ENCODE measurements at places on chromosomes 3 and 15. TPM values are rescaled to one million over a fixed set of nuclear protein-coding genes. Genes with fewer than 3 reads are reported as not detected.
A peak's percentile ranks its signal among the peaks of the same experiment; 100 is the strongest.

DNA sequence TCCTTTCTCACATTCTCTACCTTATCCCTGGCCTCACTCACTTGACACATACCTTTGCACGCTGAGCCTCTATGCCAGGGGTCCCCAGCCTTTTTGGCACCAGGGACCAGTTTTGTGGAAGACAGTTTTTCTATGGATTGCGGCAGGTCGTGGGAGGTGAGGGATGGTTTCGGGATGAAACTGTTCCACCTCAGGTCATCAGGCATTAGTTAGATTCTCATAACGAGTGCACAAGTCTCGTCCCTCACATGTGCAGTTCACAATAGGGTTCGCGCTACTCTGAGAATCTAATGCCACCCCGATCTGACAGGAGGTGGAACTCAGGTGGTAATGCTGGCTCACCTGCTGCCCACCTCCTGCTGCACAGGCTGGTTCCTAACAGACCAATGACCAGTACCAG is 112.5 kb upstream of the EIF1B start:
- DNase-seq, result no peak

DNA sequence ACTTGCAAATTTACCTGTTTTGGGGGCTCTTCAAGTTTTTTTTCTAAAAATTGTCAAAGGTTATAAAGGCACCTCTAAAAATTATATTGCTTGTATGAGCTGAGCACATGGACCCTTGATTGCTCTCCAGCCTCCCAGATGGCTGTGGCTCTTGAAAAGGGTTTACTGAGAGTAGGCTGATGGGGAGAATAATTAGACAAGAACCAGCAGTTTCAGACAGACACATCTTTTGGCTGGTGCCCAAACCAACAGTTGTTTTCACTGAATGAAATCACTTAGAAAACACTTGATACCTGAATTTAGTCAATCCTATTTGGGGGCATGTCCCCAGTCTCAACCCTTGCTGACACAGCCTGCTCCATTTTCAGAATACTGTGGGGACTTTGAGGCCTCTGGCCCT is 217.6 kb downstream of the KBTBD8 start:
- no peak for DNase-seq

GRCh38 chr3:125024817-125025216 is 31.0 kb downstream of the HEG1 start:
- no peak for DNase-seq

DNA sequence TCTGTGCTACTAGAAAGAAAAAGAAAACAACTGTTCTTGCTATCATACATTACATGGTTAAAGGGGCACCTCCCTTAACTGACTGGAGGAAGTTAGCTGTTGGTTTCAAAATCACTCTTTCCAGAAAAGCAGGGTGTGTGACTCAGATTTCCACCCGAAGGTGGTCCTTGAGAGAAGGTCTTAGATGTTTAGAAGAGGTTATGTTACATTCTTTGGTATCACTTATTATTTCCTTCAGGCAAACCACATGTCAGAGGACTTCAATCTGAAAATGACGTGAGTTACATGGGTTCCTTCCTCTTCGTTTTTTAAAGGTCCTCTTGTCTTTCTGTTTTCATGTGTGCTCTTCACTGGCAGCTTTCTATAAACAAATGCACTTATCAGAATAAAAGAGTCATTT is 307.9 kb upstream of the CBLB start:
- peak; percentile 82 for DNase-seq

DNA sequence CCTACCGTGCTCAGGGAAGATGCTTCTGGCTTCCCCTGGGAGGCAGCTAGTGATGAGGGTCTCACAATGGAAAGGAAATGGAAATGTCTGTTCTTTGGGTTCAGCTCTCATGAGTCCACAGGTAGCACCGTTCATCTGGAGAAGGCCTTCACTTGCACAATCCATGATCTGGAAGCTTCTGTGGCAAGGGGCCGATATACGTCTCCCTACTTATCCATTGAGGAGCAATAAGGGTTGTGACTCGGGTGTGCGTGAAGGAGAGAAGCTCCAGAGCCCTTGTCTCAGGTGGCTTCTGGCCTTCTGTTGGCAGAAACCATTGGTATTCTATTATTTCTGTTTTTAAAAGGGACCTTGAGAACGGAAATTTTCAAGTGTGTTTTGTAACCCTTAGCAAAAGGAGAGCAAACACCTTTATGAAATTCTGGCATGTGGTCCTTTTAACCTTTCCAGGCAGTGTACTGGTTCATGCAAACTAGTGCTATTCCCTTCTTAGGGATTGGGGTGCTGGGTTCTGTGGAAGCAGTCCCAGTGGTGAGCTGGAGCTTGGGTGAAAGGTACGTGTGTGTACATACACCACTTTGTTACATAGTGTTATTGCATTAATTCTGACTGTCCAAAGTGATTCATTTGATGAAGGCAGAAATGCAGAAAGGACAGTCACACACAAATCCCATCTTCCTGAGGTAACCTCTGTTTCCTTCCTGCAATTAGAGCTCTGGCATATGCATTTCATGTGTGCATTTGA is 32.5 kb downstream of the KLF13 start:
- no peak for DNase-seq

- no peak for DNase-seq
Measured at GRCh38 chr3:18099611-18100010, 325.5 kb downstream of the SATB1 start.

DNA sequence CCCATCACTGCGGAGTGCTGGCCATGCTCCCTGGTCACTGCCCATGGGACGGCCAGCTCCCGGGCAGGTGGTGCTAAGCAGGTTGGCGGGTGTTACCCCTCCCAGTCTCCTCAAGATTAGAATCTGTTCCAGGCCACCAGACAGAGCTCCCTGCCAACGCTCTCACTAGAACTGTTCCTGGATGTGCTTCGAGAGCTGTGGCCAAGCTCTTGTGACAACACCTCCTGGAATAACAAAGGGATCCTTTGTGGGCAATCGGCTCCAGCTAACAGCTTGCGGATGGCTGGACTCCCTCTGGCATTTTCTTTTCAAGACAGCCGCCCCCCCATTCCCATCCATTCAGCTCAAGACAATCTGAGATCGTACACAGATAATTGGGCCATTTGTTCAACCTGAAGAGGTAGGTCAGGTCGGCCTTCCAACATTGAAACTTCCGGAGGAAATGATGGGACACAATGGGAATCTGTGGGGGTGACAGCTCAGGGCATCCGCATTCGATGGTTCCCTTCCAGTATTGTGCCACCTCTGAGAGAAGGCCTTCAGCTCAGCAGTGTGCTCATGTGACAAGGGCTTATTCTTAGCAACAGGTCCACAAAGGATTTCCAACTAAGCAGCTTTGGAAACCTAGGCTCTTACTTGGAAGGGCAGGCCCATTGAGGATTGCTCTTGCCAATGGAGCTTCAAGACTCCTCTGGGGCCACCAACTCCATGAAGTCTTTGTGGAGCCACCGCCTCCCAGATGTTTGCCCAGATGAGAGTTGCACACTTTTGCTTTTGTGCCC is 11.6 kb upstream of the EPHB3 start:
- no peak for DNase-seq

GRCh38 chr3:464255-464654 is 267.7 kb downstream of the CHL1 start:
- DNase-seq, result no peak

DNA sequence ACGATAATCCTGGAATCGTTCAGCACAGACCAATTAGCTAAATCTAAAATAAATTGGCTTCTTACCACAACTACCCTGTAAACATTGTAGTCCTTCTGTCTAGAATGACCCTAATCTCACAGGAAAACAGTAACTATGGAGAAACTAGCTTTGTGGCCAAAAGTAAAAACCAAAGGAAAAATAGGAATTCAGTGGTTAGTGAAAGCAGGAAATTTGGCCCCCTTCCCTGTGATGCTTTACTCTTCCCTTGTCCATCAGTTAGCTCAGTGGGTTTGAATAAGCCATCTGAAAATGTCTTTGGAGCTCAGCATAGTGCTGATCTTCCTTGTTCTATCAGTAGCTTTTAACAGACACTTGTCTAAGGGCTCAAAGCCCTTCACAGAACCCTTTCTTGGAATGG is 1.6 kb downstream of the NMD3 start:
- no peak for DNase-seq

DNA sequence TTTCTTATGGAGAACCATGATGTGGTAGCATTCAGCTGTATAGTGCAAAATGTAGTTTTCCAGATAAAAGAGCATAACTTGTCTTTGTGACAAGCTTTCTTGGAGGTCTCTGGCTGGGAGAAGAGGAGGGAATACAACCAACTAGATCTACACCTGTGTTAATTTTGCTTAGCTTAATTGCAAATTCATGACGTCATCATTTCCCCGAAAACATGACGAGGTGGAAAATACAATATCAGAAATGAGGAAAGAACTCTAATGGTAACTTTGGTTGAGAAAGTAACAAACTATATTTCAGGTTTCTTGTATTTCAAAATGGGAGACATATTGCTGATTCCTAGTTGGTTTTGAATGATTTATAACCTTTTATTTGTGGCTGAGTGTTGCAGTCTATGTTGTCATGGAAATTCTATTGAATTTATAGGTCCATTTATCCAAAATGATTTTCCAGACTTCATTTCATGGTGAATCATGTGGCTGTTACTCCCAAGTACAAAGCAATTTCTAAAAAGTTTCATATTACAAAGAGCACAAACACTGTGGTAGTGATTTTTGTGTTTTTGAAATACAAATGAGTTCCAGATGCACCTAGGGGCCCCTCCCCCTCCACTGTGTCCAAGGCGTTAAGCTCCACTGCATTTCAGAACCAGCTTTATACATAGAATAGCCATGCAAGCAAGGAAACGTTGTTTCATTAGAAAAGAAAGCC is 307.2 kb downstream of the FEZF2 start:
- DNase-seq, result no peak

DNA sequence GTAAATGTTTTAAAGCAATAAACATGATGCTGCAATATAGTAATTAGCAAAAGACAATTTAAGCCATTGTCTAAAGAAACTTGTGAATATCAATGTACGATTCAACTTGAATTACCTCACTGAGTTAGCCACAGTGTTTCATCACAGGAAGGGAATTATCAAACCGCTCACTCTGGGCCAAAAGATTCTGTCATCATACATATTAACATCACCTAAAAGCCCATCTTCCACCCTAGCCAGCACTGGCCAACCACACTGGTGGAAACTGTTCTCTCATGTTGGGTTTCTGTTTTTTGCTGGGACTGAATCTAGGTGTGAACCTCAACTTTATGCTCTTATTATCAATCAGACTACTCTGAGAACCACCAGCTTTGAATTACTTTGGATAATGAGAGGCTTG is 497.7 kb upstream of the THBS1 start:
- no peak for DNase-seq

GRCh38 chr3:29245441-29245840 is 35.4 kb upstream of the RBMS3 start:
- DNase-seq, result no peak

DNA sequence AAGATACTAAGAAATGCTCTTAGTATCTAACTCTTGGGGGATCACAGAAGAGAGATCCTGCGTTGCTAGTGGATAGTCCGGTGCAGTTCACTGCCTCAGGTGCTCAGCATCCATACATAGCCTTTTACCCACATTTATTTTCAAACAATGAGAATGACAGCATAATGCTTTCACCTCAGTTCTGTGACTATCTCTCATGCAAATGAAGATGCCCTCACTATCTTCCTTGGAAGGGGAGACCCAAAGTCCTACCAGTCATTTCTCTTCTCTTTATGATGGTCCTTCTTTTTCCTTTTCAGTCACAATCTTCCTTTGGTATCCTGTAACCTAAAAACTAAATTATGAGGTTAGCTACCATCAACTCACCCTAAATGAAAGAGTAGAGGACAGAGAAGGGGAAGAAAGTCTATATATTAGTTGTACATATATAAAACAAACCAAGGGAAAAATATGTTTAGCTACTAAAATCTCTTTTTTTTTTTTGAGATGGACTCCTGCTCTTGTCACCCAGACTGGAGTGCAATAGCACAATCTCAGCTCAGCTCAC is 30.9 kb upstream of the SLC28A2 start:
- DNase-seq, result no peak

GRCh38 chr3:125375950-125376679 is 990 bp upstream of the ZNF148 start:
- DNase-seq, result no peak

DNA sequence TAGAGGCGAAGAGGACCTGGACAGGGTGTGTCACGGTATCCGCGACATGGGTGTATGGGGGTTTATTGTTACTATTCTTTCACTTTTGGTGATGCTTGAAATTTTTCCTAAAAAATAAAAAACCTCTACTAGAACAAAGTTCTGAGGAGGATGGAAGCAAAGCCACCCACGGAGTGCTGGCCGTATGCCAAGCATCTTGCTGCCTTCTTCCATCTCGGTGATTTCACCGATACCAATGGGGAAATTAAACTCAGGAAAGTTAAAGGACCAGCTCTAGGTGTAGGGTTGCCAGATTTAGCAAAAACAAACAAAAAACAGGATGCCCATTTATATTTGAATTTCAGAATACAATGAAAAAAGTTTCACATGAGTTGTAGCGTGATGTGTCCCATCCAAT is 33.9 kb downstream of the SMAD6 start:
- DNase-seq, result no peak

GRCh38 chr3:189978753-189979152 is 141.9 kb downstream of the P3H2 start:
- no peak for DNase-seq

DNA sequence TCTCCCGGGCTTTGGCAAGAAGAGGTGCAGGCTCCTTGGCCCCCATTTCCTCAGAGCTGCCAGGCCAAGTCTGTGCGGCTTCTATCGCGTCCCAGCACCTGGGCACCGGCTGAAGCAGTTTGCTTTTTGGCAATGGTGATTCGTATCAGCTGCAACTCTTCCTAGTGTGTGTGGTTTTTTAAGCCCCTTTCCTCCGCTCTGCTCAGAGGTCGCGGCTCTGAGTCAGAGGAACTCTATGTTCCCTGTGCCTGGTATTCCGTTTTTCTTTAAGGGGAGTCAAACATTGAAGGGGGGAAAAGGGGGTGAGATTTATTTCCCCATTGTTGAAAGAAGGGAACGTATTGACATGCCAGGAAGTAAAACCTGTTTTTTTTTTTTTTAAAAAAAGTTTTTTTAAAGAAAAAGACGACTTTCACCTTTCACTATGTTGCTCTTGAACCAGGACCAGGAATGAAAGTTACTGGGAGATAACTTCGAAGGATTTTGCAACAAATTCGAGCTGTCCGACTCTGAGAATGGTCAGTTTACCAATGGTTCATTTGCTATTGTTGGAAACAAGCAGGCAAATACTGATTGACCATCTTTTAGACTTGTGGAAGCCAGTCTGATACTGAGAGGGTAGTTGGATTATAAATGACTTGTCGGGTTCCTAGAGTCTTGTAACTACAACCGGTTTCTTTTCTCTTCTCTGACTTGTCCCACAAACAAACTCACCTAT is 1.1 kb downstream of the ARMC8 start:
- DNase-seq, result no peak

- no peak for DNase-seq
Measured at GRCh38 chr3:41749988-41750387, 211.9 kb downstream of the ULK4 start.

The ZNF774 gene
- 0.60 TPM for total RNA-seq

The SNAPC5 gene
- total RNA-seq, result 25.0 TPM

The CD80 gene
- 20.2 TPM for total RNA-seq

Data from activated CD8-positive, alpha-beta T cell treated with anti-CD3 and anti-CD28 coated beads, Interleukin-2, amount 10 ng/mL, durations not matched to agents 7 days and 5 days (primary cell).